DMS153 (cell line): ENCODE measurements at places on chromosomes 1 and 21.

- no peak for DNase-seq
Observed at GRCh38 chr1:185636848-185637247, 97.3 kb upstream of the HMCN1 start.

- DNase-seq, result no peak
Observed at GRCh38 chr1:230263568-230264195, 162.4 kb downstream of the PGBD5 start.

GRCh38 chr1:224565186-224565585 lies 50.9 kb upstream of the CNIH3 start:
- no peak for DNase-seq

DNA sequence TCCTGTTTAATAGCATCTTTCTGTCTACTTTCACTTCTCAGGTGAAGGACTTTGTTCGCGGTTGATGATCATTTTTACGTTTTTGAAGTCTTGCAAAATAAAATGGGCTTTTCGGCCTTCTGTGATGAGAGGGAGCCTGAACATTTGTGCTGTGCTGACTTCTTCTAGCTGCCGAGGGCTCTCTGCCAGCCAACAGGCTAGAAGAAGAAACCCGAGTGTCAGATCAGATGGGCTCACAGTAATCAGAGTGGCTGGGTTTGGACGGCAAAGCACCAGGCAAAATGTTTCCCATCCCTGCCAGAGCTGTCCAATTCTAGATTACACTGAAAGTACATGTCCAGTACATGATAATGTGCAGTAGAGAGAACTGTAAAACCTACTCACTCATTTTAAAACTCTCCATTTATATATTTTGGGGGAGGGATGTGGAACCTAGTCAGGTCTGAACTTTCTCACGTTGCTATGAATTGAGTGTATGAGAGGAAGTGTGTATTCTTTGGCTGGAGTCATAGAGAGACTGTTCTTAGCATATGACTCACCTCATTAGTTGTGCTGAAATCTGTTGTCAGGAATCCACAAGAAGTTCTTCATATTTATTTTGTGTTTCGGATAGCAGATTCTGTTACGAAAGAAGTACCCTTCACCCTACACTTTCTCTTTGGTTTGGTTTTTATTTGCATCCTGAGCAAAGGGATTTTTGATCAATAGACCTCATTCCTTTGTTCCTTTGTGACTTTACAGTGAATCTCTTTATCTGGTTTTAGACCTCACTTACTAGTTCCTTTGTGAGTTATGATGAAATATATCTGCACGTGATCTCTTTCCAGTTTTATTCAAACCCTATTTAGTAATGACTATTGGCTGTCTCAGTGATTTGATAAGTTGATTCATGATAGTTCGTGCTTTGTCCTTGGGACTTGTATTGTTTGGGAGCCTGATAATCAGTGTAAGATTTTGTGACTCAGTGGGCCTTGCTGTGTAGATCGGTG lies 4.8 kb downstream of the ATP1A1 start:
- DNase-seq, result no peak

GRCh38 chr21:16473988-16474387 lies 744.2 kb downstream of the USP25 start:
- DNase-seq, result no peak

GRCh38 chr21:38282921-38283320 lies 26.1 kb downstream of the KCNJ15 start:
- no peak for DNase-seq

DNA sequence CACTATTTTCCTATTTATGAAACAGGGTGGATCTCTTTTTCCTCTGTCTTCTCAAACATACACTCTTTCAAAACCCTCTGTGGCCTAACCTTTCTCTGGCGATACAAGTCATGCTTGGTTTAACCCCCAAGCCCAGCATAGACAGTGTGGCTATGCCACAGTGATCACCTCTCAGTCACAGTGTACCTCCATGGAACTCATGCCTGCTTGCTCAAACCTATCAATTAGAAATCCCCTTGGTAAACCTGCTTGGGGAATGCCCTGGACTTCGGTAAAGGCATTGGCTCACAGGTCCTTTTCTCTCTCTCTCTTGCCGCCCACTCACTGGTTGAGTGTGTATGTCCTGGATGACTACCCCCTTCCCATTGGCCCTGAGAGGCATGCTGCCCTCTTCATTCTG lies 147.5 kb downstream of the CYYR1 start:
- DNase-seq, result no peak

- DNase-seq, result no peak
Observed at GRCh38 chr1:54850069-54850730, 36.8 kb downstream of the DHCR24 start.

- no peak for DNase-seq
Observed at GRCh38 chr21:32918478-32919120, 107.1 kb upstream of the OLIG2 start.

DNA sequence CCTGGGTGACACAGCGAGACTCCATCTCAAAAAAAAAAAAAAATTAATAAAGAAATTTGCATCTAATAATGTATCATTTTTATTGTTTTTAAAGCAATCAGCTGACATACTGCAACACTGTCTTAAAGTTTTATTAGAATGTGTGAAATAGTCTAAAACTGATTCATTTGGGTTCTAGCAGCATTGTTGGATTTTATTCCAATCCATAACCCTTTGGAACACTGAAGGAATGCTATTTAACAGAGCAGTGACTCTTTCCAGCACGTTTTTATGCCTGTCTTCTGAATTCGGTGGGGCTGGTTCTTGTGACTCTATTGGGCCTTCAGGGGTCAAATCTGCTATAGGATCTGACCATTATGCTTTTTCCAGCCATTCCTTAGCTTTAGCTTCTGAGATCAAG lies 18.2 kb upstream of the FMO4 start:
- DNase-seq, result no peak

GRCh38 chr1:206834711-206835110 lies 30.7 kb upstream of the IL20 start:
- DNase-seq, result no peak

DNA sequence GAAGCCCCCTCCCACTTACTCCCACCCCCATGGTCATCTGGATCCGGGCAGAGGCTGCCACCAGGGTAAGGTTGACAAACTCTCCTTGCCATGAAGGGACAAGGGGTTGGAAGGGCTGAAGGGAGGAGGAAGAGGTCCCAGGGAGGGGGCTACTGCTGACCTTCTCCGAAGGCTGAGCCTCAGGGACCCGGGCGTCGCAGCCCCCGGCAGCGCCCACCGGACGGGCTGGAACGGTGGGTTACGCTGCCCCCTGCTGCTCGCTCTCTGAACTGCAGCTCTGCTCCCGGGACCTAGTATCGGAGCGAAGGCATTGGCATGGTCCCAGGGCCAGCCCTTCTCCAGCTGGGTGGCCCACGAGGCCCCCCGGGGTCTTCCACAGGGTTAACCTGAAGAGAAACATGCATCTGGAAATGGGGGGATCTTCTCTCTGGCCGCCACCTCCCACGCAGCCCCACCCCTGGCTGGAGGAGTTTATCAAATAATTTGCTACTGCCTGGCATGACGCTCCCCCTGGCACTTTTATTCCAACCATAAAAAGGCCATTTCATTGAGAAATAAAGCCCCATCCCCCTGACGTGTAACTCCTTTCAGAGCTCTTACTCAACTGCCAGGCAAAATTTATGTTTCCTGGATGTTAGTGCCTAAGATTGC lies 70.4 kb upstream of the TARDBP start:
- peak; percentile 56 for DNase-seq

GRCh38 chr1:169326956-169327268 lies 40.7 kb downstream of the NME7 start:
- no peak for DNase-seq

DNA sequence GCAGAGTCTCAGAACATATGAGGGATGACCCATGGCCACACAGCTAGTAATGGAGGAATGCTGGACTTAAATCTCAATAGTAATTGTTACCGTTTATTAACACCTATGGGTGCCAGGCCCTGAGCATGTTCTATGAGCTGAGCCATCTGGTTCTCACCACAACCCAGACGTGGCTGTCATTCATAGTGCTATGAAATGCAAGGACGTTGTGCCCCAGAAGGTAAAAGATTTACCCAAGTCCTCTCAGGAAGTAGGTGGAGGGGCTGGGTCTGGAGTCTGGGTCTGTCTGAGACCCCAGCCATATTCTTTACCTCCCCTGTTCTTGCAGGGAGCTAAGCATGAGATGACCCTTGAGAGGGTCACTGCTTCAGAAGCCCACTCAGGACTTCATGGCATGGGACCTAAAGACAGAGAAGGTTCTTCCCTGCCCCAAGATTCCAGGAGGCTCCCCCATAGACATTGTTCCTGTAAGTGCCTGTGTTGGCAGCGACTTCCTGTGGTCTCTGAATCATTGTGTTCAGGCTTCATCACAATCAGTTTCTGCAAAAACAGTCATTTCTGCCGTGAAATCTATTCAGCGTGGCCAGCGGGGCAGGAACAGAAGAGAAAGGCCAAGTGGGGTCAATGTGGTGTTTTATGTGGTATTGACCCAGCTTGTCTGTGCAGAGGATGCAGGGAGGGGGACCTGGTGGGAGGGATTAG lies 475.4 kb downstream of the PTPRU start:
- no peak for DNase-seq

GRCh38 chr1:203911806-203912205 lies 50.4 kb downstream of the SNRPE start:
- no peak for DNase-seq

- peak; percentile 36 for DNase-seq
Observed at GRCh38 chr21:42233067-42233961, 14.4 kb downstream of the ABCG1 start.

GRCh38 chr1:226104671-226105121 lies 42.2 kb downstream of the H3-3A start:
- no peak for DNase-seq

GRCh38 chr1:163914785-163915413 lies 593.1 kb downstream of the NUF2 start:
- no peak for DNase-seq

DNA sequence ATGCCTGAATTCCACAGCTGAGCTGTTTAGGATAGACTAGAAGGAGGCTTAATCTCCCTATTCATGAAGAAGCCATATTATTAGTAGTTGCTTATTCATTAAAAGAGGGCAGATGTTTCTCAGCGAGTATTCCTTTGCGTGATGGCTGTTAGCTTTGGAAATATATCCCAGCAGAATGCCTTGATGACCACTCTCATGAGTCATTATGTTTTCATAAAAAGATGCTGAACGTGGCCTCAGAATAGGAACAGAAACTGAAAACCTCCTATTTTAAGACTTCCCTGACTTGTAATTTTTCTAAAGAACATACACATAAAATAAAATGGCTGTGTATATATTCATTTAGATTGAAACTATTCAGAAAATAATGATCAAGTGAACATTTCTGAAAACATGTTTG lies 9.6 kb upstream of the PLA2G4A start:
- DNase-seq, result no peak

DNA sequence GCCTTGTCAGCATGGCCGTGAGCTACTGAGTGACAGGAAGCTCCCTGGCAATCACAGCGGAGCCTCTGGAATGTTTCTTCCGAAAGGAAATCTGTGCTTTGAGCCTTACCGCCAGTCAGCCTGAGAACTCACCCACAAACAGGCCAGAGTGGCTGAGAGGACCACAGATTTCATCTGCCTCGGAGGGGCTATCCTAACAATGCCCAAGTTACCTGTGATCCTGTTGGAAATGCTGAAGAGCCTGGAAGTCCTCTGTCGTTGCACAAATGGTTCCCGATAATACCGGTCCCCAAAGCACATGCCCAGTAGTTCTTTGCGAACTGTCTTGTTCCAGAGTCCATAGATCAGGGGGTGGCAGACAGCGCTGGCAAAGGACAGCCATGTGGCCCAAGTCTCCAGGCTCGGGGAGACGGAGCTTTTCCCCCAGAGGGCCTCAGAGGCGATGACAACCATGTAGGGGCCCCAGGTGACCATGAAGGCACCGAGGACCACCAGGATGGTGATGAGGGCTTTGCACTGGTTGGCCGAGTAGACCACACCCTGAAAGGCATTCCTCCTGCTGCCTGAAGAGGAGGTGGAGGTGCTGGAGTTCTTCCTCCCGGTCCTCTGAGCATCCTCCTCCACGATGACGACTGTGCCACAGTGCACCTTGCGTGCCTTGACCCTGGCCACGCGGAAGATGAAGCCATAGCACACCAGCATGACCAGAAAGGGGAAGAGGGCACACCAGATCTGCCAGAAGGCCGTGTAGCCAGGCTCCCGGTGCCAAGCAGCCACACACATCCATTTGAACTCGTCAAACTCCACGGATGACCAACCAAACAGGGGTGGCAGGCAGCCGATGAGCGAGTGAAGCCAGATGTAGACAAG lies 40.2 kb downstream of the GPR161 start:
- no peak for DNase-seq

GRCh38 chr1:159144571-159144970 lies 26.8 kb upstream of the CADM3 start:
- DNase-seq, result no peak

GRCh38 chr1:230054092-230054749 lies 12.8 kb upstream of the GALNT2 start:
- no peak for DNase-seq

GRCh38 chr1:223492044-223492443 lies 98.8 kb downstream of the CCDC185 start:
- no peak for DNase-seq

- DNase-seq, result no peak
Observed at GRCh38 chr21:29145354-29145782, 14.9 kb downstream of the MAP3K7CL start.

DNA sequence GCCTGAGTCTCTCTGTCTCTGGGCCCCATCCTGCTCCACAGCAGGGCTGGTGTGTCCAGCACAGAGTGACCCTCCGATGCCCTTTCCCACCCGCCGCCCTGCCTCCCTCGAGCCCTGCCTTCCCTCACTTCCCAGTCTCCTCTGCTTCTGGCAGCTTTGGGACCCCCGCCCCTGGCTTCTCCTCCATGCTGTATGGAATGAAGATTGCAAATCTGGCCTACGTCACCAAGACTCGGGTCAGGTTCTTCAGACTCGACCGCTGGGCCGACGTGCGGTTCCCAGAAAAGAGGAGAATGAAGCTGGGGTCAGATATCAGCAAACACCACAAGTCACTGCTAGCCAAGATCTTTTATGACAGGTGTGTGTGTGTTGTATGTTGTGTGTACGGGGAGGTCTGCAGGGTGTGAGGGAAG lies 14.3 kb downstream of the MOV10 start:
- DNase-seq, result no peak

DNA sequence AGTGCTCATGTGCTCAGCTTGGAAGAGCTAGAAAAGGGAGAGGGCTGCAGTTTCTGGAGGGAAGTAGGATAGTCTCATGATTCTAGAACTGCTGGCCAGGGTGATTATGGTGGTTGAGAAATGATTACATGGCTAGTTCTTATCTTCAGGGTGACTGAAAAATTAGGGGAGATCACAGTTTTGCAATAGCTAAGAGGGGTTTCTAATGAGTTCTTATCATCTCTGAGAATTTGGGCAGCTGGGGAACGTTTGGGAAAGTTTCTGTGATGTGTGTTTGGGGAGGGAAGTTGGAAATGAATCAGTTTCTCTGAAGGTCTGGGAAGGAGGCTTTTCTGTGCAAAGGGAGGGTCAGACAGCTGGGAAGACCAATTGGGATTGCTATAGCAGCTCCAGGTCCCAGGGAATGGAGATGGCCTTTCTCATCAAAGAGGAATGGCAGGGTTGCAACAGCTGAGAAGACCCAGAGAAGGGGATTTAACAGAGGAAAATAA lies 7.6 kb upstream of the RHOU start:
- no peak for DNase-seq
